ENCODE measurements at places on chromosomes 6 and 20.

- no peak for DNase-seq
Measured at GRCh38 chr6:50124572-50124971, 74.8 kb upstream of the DEFB112 start.

- no peak for DNase-seq
Measured at GRCh38 chr6:158938811-158939254, 61.2 kb downstream of the RSPH3 start.

DNA sequence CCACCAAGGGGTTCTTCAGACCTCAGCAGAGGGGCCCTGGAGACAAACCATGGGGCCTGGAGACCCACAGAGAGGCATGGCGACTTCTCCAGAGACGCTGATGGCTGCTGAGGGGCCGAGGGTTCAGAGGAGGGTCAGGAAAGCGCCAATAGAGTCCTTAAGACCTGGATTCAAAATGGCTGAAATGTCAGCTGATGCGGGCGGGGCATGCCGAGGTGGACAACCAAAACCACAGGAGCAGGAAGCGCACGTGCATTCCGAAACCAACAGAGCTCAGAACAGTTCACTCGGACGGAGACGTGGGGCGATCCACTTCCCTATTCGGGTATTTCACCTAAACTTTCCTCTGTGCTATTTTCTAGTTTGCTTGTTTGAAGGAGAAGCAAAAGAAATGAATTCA lies 99.9 kb upstream of the RIN2 start:
- DNase-seq, result no peak

DNA sequence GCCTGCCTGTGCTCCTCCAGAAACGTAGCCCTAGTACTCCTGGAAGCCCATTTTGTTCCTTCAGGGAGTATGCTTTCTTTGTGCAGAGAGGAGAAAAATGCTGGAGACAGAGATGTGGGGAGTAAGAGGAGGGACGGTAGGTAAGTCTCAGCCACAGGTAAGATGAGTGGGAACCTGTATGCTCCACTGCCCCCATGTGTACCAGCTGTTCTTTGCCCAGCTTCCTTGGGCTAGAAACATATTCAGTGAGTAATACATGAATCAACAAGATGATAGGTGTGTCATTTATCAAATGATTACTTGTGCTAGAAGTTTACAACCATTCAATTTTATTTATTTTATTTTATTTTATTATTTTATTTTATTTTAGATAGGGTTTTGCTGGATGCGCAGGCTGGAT lies 13.6 kb upstream of the CEP85L start:
- no peak for DNase-seq

DNA sequence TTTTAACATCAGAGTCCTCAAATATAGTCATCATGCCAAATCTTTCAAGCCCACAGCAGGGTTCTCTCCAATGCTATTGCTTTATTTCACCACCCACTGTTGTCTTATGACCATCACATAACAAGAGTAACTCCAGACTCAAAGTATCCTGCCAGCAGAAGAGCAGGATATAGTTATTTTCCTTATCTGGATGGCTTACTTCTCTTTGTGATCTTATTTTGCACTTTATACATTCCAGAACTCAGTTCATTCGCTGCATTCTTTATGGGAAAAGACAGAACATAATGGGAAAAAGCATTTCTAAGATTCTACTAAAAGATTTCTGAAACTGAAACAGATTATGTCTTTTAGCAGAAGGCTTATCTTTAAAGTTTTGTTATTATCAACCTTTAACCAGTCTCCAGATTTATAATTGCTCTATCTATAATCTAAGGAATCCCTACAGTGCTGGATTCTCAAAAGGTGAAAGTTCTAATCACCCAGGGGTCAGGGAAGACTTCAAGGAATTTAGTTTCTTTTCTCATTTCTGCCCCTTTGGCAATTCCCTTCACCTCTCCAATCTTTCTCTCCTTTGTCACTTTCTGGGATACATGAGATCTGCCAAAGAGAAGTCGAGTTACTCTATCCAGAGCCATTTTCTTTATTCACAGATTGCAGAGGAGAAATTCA lies 190.4 kb downstream of the TPBG start:
- DNase-seq, result no peak

GRCh38 chr20:2172305-2173175 lies 70.9 kb downstream of the STK35 start:
- peak; percentile 9 for DNase-seq

DNA sequence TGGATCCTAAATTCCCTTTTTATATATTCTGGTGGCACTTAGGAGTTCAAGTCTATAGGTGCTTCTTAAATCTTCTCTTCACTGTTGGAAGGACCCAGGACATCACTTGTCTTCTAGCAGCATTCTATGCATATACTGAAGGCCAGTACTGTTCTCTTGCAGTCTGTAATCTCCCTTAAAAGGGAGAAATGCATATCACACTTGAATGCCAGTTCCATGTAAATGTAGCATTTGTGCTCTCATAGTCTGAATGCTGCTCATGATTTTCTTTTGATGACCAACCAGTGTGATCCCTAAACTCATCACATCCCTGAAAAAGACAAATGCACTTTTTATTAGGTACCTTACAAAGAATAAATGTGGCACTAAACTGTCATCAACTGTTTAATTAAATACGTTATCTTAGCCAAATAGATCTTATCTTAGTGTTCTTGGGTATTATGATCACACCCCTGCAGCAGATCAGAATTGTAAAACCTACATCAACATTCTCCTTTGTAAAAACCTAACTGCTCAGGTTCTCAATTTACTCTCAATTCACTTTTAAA lies 176.1 kb downstream of the EPHA7 start:
- no peak for DNase-seq

DNA sequence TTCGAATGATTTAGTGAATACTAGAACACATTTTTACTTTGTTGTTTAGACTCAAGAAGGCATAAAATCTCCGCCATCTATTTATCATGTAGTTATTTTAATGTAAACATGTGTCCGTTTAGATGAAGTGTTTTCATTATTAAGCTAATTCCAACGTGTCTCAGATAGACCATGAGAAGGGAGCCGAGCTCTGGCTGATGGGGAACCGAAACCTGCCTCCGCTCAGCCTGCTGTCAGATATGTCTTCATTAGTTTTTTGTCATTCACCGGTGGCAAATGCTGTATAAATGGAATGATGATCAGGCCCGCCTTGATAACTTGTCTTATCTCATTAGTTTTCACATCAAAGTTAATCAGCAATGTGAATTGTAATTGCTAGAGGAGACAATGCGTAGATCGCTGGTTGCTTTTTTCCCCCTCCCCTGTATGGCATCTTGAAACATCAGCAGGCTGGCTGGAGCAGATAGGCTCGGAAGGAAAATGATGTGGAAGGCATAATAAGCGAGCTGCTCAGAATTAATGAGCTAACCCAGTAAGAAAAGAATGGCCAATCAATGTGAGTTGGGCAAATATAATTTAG lies 136.4 kb downstream of the LINC00237 start:
- DNase-seq, result no peak

DNA sequence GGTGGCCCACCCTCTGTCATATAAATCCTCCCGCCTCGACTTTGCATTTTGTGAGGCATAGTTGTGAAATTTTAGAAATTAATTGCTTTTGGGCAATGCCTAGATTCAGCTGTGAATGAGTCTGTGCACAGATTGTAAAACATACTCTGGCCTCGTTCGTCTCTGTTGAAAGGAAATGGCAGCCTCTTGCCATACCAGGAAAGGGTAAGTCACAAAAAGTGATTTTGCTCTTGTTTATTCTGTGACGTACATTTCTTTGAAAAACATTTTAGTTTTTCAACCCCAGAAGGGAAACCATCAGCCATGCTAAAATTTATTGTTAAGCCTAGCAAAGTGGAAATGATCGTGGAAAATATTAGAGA lies 15.3 kb upstream of the EXOC2 start:
- no peak for DNase-seq

- no peak for DNase-seq
Measured at GRCh38 chr6:247351-247750, 44.9 kb upstream of the DUSP22 start.

GRCh38 chr6:133955582-133956415 lies 2.8 kb downstream of the TBPL1 start:
- DNase-seq, result no peak

DNA sequence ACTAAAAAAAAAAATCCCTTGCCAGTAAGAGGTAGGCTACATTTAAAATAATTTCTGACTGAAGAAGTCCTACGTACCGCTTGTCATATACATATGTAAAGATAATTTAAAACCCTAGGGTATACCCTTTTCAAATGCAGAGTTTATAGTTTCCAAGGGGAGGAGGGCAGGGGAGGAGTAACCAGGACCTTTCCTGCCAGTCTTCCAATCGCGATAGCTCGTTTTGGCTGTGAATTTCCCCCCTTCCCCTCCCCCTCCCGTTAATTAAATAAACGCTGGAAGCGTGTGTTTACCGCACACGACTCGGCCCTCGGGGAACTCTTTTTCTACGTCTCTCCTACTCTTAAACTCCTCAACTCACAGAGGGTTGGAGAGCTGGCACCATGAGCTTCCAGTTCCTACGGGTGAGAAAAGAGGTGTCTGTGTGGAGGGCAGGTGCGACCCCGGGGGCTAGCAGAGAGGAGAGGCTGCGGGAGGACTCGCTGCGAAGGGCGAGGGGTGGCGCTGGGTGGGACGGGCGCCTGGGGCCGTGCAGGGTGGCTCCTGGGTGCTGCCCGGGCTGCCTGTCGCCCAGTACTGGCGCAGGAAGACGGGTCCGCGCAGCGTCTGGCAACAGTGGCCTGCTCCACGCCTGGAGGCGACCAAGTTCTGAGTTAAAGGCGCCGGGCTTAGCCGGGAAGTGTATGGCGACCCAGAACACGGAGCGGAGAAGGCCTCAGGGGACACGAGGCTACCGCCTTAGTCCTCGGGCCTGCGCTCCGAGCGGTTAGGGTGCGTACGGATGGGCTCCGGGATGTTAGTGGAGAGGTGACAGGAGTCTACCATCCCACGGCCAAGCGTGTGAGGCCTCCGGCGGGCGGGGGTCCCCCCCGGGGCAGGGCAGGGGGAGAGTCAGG lies 4.1 kb upstream of the TFAP2C start:
- no peak for DNase-seq

DNA sequence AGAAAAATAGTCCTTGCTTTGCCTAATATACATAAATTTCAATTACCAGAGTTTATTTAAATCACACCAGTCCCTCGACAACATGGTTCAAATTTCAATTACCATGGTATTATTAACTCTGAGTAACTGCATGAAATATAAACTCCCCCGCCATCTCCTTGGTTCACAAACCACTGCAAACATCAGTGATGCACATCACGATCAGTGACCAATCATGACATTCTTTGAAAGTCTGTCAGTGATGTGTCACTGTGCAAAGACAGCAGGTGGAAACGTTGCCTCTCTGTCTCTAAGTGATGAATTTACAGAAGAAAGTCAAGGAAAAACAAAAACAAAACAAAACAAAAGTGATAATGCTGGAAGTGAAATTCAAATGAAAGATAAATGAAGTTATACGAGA lies 86.7 kb downstream of the TASP1 start:
- DNase-seq, result no peak

GRCh38 chr6:133817460-133818047 lies 71.4 kb upstream of the TCF21 start:
- no peak for DNase-seq

- no peak for DNase-seq
Measured at GRCh38 chr20:61303675-61304074, 51.6 kb downstream of the CDH4 start.

- DNase-seq, result no peak
Measured at GRCh38 chr6:118931436-118931835, 3.5 kb downstream of the MCM9 start.

GRCh38 chr6:134936931-134937330 lies 13.0 kb downstream of the ALDH8A1 start:
- no peak for DNase-seq

GRCh38 chr20:289693-290083 lies 862 bp downstream of the C20orf96 start:
- DNase-seq, result no peak
